ENCODE measurements at places on chromosomes 5 and 9.

DNA sequence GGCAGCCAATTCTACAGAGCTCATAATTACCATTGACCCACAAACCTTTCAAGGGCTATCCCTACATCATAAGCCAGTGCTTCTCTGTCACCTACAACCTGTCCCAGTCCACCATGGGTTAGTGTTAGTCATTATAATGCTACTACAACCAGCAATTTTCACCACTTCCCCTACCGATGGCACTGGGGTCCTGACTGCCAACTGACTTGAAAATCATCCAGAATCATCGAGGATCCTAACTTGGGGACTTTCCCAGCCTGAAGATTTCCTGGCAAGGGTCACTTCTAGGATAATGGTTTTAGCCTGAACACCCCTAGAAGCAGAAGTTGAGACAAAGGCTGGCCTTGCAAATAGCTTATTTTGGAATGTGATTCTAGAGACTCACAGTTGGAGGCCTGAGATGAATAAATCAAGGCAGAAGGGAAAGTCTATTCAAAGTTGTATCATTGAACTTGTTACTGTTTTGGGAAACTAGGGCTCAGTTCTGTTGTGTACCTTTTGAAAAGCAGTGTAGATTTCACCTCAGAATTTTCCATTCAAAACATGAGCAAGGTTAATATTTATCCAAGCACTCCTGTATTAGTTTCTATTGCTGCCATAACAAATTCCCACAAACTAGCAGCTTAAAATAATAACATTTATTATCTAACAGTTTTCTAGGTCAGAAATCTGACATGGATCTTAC, 633.0 kb downstream of the LRRC70 start:
- DNase-seq, result no peak

GRCh38 chr5:107213025-107213424, 457.7 kb downstream of the EFNA5 start:
- no peak for DNase-seq

DNA sequence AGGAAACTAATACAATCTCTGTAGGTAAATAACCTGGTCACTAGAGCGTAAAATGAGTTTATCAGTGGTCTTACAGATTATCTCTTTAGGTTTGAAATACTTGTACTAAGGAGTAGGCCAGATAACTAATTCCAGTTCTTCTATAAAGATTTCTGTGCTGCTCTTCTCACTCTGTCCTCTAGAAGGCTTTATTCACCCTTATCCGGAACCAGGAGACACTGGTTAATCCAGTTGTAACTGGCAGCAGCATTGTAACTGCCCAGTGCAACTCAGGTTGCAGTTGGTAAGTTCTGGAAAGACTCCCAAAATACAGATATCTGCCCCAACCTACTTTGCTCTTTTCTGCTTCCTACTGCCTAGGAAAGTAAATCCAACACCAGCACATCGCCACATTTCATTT, 19.8 kb downstream of the C5orf22 start:
- DNase-seq, result no peak

DNA sequence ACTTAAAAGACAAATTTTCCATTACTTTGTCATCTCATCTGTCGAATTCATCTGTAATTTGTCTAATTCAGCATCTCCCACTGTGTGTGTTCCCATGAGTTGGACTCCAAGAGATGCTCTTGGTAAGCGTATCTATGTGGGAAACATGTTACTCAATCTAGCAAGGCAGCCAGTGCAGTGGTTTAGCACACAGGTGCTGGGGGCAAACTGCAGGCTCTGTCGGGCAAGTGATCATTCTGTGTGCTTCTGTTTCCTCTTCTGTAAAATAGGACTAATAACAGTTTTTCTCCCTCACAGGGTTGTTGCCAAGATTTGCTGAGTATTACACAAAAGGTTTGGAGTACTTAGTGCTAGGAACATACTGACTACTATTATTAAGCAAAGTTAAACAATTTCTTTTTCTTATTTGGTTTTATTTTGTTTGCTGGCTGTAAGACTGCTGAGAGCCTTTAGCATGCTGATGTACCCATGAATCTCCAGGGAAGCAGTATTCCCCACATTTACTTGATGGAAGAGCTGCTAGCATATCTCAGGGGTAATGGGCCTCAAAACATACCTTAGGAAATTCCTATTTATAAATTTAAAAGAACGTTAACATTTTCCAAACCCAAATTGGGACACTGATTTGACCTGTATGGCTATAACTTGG, 709 bp upstream of the GAPT start:
- no peak for DNase-seq

DNA sequence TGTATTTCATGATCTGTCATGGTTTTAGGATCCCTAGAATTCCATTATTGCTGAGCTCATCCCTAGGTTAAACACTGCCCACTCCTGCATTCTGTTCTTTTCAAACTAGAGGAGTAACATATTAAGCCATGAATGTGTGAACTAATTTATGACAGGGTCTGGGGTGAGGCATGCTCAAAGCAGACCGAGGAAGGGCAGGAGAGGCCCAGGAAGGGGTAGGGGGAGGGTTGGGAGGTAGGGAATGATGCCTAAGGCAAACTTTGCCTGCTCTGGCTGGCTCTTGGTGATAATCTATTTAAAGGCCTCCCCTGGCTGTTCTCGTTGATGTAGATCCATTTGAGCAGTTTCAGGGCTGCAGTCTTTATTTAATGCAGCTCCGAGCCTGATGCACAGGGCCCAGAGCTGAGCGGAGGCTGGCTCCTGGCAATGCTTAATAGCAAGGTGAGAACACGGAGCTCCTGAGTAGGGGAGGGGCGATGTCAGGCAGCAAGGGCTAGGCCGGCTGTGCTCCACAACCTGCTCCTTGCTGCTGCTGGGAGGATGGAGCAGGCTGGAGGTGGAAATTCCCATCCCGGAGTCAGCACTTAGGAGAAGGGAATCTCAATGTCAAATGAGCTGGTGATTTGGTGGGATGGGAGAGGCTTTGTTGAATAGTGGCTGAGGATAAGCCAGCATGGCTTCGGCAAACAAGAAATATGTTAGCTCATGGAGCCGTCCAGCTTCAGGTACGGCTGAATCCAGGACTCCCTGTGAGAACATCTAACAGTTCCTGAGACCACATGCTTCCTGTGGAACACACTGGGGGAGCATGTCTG, 73.2 kb upstream of the UNC5A start:
- DNase-seq, result no peak

DNA sequence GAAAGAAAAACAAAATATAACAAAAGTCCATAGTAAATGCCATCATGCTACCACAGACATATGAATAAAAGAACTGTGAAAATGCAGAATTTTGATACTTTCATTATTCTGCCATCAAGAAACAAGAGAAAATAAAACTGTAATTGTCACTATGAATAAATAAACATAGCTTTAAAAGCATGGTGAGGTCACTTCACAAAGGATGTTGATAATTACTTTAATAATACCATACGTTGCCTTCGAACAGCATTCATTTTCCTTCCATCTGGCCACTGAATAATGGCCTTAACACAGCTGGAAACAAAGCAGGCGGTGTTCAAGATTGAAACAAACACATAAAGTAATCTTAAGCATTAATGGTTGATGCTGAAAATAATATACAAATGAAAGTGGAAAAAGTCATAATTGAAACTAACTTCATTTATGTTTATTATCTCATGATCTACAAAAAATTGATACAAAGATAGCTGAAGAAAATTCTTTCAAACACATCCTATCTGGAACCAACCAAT, 102.0 kb downstream of the AGTPBP1 start:
- DNase-seq, result no peak

- no peak for DNase-seq
Observed at GRCh38 chr5:1545126-1545804, 21.5 kb upstream of the LPCAT1 start.

DNA sequence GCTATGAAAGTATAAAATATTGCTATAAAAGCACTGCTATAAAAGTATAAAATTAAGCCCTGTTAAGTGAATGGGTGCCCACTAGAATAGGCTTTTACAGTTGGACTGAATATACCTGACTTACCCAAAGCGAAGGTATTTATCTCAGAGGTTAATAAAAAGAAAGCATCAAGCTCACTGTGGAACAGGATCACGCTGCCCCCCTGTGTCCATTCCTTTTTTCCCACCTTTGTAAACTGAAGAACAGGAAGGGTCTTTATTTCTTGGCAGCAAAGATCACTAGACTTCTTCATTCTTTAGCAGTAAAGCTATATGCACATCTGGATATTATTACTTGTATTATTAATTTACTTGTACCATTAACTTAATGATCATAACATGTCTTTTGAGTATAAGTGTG, 22.1 kb upstream of the PLPP6 start:
- peak; percentile 16 for DNase-seq

GRCh38 chr9:133519693-133520092, 5.1 kb downstream of the MYMK start:
- DNase-seq, result peak; percentile 12

GRCh38 chr5:56656846-56657726, 158.3 kb upstream of the MAP3K1 start:
- DNase-seq, result no peak

DNA sequence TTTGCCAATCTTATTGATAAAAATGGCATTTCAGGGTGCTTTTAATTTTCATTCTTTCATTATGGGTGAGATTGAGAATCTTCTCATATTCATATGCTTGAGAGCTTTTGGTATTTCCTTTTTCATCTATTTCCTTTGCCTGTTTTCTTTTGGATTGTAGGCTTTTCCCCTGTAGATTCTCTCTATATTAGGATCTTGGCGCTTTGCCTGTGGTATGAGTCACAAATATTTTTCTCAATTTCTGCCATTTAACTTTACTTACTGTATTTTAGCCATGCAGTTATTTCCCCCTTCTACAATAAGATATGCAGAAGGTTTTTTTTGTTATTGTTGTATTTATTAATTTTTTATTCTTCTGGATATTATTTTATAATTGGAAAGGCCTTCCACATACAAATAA, 21.5 kb upstream of the KLF9 start:
- peak; percentile 63 for DNase-seq

GRCh38 chr9:100409176-100409556, 17.8 kb upstream of the MSANTD3 start:
- DNase-seq, result no peak

GRCh38 chr9:91061506-91061905, 259.9 kb downstream of the SYK start:
- DNase-seq, result no peak

- DNase-seq, result no peak
Observed at GRCh38 chr5:96885518-96886338, 9.4 kb downstream of the ERAP2 start.

DNA sequence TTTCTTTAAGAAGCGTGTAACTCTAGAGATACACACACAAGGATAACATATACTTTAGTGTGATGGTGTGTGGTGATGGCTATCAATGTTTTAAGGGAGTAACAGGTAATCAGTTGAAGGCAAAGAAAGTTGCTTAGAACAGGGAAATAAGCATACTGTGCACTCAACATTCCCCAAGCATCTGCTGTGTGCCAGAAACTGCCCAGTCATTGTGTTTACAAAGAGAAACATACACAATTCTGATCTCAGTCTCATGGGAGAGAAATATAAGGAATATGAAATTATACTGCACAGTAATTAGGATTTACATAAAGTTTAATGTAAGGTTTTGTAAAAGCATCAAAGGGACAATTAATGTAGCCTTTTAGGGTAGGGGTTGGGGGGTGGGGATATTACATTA, 224.1 kb upstream of the TYRP1 start:
- no peak for DNase-seq

- DNase-seq, result no peak
Observed at GRCh38 chr9:123599781-123600180, 243.8 kb downstream of the CRB2 start.

DNA sequence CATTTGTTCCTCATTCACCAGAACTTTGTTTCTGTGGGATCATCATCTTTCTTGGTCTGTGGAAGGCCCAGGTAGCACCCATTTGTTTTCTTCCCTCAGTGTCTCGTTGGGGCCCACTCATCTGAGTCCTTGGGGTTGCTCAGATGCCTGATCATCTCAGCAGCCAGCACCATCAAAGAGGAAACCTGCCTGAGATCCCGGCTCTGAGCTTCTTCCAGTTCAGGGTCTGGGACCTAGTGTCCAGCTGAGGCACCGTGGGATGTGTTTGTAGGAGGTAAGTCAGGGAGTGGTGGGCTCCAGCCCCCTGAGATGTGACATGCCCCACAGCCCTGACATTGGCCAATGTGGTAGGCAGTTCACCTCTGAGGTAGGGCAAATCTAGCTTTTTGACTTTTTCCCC, 9.4 kb upstream of the CD180 start:
- DNase-seq, result no peak

GRCh38 chr5:141349917-141350619, at the start of gene PCDHGB1:
Gene PCDHGB1 (plus strand): TSS chr5:141350099. CDS start chr5:141350261, 162 bp downstream.
- no peak for DNase-seq

GRCh38 chr5:144205141-144205551, 34.5 kb downstream of the KCTD16 start:
- no peak for DNase-seq

- DNase-seq, result no peak
Observed at GRCh38 chr5:139668924-139669661, 20.9 kb downstream of the CXXC5 start.

DNA sequence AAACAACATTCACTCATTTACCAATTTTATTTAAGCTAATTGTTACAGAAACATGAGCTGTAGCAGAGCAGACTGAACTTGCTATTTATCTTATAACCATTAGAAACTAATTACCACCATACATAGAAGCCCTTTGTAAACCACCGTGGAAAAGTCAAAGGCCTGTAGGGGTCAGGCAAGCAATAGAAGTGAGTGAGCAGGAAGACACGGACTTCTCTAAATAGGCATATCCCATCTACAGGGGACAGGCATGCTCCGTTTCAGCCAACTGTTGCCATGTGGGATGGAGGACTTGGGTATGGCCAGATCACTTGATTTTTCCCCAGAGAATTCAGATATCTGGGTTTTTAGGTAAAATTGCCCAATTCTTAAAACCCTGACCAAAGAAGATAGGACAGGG, 44.8 kb downstream of the PRRC1 start:
- DNase-seq, result peak; percentile 18

- peak; percentile 9 for DNase-seq
Observed at GRCh38 chr5:87268970-87269377, 1.3 kb downstream of the RASA1 start.

GRCh38 chr9:36991516-36992134, 42.4 kb downstream of the PAX5 start:
- DNase-seq, result no peak

DNA sequence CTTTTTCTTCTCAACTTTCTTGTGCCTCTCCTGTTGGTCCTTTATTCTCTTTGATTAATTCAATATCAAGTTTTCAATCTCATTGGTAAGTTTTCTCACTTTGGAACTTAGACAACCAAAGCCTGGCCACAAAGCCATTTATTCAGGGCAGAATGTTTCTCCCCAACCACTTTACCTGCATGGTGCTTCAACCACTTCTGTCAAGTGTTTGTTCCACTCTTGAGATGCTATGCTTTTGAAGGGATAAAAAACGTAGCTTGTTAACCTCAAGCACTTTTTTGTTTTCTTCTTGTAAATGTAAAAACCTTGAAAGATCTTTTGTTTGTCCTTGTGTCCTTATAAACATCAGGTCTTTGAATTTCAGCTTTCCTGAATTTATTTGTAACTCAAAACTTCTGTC, 966.7 kb downstream of the MAT2B start:
- no peak for DNase-seq
